ELR (cell line): ENCODE measurements at places on chromosomes 3 and 15.

GRCh38 chr3:50503504-50504342, at the start of gene CACNA2D2:
Gene CACNA2D2 (minus strand): TSS chr3:50503634. CDS start chr3:50503423, 211 bp downstream.
- peak; percentile 15 for DNase-seq

GRCh38 chr3:23372285-23372684, 169.2 kb downstream of the UBE2E2 start:
- DNase-seq, result no peak

- DNase-seq, result no peak
These were observed 130.0 kb upstream of the TJP1 start for GRCh38 chr15:29952225-29952624.

DNA sequence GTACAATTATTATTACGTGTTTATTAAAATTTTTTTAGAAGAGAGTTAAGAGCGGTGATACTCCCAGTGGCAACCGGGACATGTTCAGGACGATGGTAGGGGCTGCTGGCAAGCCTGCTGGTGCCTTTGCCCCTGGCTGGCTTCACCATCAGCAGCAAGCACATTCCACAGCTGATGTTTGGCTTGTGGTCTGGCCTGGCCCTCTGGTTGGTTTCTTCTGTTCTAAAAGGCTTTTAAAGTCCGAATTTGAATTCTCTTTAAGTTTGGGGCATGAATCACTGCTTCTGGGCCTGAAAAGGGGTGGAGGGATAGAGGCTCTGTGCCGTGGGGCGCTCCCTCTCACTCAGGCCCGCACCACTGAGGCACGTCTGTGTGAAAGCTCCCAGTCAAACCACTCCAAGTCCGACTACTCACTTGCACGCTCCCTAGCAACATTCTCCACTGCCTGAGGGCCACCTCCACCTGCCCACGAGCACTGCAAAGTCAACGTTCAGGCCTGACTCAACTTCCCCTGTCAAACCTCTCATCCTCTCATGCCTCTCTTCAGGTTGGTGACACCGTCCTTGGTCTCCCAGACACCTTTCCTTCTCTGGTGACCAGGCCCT, 10.1 kb downstream of the ITGA11 start:
- peak; percentile 17 for DNase-seq

DNA sequence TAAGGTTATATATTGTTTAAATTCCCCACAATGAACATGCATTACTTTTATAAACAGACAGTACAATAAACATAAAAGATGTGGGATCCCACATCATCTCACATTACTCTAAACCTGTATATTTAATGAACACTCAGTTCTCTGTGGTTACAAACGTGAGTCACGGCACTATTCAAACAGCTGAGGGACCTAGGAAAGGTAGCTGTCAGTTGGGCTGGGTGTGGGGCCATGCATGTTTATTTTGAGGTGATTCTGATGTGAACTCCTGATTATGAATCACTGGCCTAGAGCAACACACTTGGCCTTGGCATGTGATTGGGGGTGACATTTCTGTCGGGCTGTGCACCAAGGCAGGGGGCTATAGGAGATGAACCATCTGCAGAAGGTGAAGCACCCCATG, 147.6 kb upstream of the HACD2 start:
- peak; percentile 98 for DNase-seq

GRCh38 chr3:129934234-129935123, 40.0 kb upstream of the TRH start:
- DNase-seq, result peak; percentile 38

DNA sequence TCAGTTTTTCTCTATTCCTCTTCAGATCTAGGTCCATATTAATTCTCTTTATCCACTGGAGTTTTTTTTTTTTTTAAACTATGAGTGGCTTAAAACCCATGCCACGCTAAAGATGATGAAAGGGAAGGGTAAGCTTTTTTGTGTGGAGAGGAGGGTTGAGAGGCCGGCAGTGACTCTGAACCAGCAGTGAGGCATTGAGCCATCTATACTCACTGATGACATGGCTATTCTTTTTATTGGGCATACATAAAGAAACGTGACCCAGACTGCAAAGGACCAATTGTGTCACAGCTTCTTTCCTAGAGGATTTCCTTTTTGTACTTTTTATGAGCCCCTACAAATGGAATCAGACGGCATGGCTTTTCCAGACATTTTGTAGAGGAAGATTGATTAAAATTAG, 662.2 kb downstream of the AGBL1 start:
- DNase-seq, result no peak
